ENCODE measurements at places on chromosomes 7 and 10.

GRCh38 chr7:75950111-75950681, 35.2 kb downstream of the POR start:
- DNase-seq = no peak

- DNase-seq = no peak
Measured at GRCh38 chr10:25627606-25628005, 306.4 kb upstream of the MYO3A start.

DNA sequence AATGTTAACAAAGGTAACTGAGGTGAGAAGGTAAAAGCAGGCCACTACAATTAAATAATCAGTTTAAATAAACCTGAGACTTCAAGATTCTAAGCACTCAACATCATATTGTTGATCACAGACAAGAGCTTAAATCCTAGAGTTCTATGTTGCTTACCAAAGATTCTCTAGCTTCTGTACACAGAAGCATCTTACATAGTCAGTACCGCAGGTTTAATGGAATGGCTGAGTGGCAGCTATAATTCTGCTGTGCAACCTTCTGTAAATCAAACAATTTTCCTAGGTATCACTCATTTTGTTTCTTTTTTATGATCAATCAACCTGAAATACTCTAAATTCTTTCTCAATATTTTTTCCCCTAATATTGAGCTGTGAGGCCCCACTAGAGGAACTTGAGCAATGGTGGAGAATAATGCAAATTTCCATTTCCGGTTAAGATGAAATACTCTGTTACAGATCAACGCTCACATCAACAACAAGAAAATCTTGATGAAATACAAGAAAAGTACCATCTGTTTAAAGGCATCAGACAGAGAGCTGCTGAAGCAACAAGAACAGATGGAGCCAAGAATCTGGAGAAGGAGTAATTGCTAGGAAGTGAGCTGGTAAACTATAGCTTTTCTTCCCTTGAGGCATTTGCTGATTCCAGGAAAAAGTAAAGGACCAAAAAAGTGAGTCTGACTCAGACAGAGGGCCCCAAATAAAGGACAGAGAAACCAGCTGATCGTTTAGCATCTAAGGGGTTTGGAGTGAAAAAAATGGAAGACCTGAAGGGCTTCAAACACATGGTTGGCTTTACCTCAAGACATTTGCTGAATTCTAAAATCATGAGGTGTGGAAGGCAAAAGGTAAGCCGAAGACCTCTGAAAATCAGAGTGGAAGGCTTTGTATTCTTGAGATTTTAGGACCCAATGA, 22.6 kb downstream of the PNPLA8 start:
- no peak for DNase-seq

DNA sequence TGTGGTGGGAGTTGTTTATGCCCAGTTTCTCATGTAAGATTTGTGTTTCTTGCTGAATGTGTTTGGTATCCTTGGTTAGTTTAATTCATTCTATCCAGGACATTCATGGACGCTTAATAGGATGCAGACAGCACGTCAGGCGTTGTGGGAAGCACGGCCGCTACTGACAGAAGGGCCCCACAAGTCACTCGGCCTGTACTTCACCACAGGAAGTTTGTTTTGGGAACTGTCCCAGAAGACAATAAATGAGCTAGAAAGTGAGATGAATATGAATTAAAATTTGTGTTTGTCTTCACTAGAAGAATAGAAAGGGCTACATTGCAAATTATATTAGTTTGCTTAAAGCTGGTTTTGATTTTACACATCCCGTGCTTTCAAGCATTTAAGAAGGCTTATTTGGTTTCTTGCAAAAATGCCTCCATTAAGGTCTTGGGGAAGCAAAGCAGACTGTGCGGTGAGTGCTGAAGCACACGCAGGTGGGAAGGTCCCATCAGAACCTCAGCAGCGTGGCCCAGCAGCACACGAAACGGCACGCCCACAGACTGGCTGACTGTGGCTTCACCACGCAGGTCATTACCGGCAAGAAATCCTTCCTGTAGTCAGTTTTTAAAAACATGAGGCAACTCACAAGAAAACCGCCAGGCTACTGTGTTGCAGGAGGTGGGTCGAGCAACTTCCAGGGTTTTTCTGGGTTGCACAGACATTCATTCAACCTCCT, 74.1 kb downstream of the VIPR2 start:
- DNase-seq = no peak

All from GM18507 (cell line).